ENCODE measurements at places on chromosomes 3 and 15.
A peak's percentile ranks its signal among the peaks of the same experiment; 100 is the strongest.

- peaks cover 75% of the 10 kb centered on the region for H3K4me1 ChIP-seq
- H3K4me3 ChIP-seq: no peak overlapping the region
- peaks cover 5% of the 10 kb centered on the region for H3K36me3 ChIP-seq
Observed at GRCh38 chr15:89799011-89799911, 15.4 kb downstream of the ANPEP start.

DNA sequence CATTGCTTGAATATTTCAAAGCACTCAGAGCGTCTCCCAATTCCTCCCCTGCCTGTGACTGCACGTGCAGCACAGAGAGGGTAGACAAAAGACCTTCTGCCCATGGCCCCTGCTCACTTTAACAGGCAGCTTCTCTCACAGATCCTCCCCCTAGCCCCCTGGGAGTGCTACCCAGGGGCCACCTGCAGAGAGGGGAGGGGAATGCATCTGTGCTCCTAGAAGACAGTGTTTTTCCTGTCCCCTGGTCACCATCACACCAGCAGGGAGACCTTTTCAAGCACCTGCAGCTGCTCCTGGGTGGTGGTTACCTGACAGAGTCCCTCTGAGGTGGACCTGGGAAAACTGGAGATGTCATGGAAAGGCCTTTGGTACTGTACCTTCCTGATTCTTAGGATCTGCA is 56.7 kb upstream of the PRR23C start:
- H3K4me1 ChIP-seq: peaks cover 22% of the 10 kb centered on the region
- no peaks in the 10 kb centered on the region for H3K36me3 ChIP-seq
- H3K27ac ChIP-seq: no peak overlapping the region
- DNase-seq: no peak
- H3K27me3 ChIP-seq: no peaks in the 10 kb centered on the region

DNA sequence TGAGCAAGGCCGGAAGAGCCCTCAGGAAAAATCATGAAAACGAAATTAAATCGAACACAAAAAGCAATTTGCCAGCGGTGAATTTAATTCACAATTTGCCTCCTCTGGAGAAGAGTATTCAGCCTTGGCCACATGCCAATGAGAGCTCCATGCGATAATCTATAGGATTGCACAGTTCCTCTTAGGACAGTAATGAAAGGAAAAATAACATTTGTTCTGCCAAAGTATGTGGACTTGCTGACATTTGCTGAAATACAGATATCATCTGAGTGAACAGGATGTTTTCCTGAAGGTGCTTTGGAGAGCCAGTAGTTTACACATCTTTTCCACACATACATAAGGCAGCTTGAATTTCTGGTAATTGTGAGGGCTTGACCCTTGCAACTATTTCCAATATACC is 188.6 kb upstream of the PDZRN3 start:
- no peak for DNase-seq
- no peak overlapping the region for H3K27ac ChIP-seq
- H3K36me3 ChIP-seq: no peaks in the 10 kb centered on the region
- H3K4me3 ChIP-seq: no peak overlapping the region
- H3K4me1 ChIP-seq: peaks cover 5% of the 10 kb centered on the region

DNA sequence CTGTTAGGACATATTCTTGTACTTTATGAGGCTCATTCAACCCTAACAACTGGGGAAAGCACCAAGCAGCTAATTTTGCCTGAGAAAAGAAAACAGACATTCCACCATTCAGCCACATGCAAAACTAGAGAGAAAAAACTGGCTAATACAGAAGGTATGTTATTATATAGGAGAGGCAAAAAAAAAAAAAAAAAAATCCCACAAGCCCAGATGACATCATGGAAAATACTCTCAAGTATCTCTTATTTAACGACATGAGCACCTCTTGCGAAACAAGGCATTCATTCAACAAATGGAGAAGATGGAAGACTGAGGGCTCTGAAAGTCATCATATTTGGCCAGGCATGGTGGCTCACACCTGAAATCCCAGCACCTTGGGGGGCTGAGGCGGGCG is 61.5 kb downstream of the PRICKLE2 start:
- H3K4me1 ChIP-seq: peaks cover 5% of the 10 kb centered on the region
- no peak for DNase-seq

GRCh38 chr3:113496924-113497323 is 18.0 kb downstream of the SPICE1 start:
- no peaks in the 10 kb centered on the region for H3K36me3 ChIP-seq
- H3K4me3 ChIP-seq: no peak overlapping the region
- H3K4me1 ChIP-seq: no peaks in the 10 kb centered on the region
- DNase-seq: no peak
- H3K27me3 ChIP-seq: no peaks in the 10 kb centered on the region

- peak overlapping the region; percentile 67 for H3K27ac ChIP-seq
- peaks cover 58% of the 10 kb centered on the region for H3K4me1 ChIP-seq
- no peaks in the 10 kb centered on the region for H3K27me3 ChIP-seq
- H3K36me3 ChIP-seq: no peaks in the 10 kb centered on the region
- DNase-seq: no peak
Observed at GRCh38 chr15:69317392-69317841, 18.7 kb downstream of the PAQR5 start.

- no peak for DNase-seq
- H3K4me1 ChIP-seq: peaks cover 5% of the 10 kb centered on the region
- no peak overlapping the region for H3K27ac ChIP-seq
Observed at GRCh38 chr3:42681361-42682038, 3.8 kb upstream of the KLHL40 start.

GRCh38 chr15:65212097-65212496 is 824 bp upstream of the CILP start:
- DNase-seq: no peak
- H3K36me3 ChIP-seq: no peaks in the 10 kb centered on the region
- no peak overlapping the region for H3K27ac ChIP-seq
- H3K27me3 ChIP-seq: no peaks in the 10 kb centered on the region

DNA sequence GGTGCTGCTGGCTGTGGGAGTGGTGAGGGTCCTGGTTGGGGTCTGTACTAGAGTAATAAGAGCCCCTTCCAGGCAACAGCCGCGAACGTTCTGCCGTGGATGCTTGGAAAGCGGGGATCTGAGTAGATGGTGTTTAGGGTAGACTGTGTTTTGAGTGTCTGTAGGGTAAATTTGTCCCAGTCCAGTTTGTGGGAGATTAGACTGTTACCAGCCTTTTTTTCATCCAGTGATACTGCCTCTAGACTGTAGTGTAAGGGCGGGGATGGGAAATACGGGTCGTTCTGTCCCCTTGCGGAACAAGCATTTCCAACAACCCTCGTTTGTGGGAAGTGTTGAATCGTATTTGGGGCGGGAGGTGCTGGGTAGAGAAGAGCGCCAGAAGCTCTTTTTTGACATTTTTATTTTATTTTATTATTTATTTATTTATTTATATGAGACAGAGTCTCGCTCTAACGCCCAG is 424 bp downstream of the HAUS2 start:
- peak; percentile 11 for DNase-seq
- peaks cover 17% of the 10 kb centered on the region for H3K4me1 ChIP-seq
- peaks cover 5% of the 10 kb centered on the region for H3K36me3 ChIP-seq
- no peaks in the 10 kb centered on the region for H3K27me3 ChIP-seq
- peak overlapping the region; percentile 92 for H3K27ac ChIP-seq
- H3K4me3 ChIP-seq: peak overlapping the region; percentile 91

DNA sequence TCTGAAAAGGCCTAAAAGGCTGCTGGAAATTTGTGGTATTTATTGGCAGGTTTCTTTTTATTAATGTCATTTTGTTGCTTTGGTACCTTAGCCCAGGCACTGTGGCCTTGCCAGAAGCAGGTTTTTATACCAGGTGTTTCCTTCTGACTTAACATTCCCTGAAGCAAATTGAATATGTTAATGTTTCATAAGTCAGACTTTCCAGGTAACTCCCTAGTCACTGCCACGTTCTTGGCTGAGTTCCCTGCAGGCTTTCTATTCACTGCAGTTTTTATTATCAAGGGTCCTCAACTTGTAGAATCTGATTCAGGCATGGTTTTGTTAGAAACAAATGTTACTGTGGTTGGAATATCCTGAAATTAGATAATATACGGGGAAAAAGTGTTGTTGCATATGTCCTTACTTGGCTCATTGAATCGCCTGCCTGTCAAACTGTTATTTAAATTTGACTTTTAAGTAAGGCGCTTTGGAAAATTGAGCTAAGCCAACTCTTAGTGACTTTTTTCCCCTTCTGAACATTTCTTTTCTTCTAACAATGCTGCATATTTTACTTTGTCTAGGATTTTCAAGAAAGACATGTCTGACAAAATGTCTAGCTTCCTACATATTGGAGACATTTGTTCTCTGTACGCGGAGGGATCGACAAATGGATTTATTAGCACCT is 22.9 kb downstream of the ITPR1 start:
- H3K27me3 ChIP-seq: no peaks in the 10 kb centered on the region
- no peak overlapping the region for H3K4me3 ChIP-seq
- H3K4me1 ChIP-seq: peaks cover 17% of the 10 kb centered on the region
- DNase-seq: peak; percentile 29
- no peaks in the 10 kb centered on the region for H3K36me3 ChIP-seq

DNA sequence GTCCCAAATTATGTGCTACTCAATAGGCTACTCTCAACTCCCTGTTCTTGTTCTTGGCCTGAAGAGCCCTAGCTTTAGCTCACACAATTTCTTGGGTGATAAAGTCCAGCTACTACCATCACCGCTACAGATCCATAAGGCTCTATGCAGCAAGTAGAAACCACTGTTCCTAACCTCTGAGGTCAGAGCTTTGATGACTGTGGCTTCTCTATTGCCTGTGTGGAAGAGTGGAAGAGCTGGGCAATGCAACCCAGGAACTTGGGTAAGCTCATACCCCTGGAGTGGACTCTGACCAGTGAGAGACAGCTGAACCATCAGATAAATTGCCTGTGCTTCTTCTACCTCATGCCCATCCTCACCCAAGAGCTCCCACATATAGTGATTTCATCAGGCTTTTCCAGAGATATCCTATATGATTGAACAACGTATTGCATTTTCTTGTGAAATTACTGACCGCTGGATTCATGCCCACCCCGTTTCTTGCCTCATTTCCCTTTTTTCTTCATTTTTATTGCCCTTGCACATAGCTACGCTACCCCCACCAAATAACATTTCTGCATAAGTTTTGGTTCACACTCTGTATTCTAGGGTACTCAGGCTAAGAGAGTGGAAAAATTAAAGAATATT is 172.3 kb upstream of the MBNL1 start:
- DNase-seq: no peak
- no peaks in the 10 kb centered on the region for H3K36me3 ChIP-seq
- no peak overlapping the region for H3K4me3 ChIP-seq
- H3K27me3 ChIP-seq: no peaks in the 10 kb centered on the region

- H3K27ac ChIP-seq: no peak overlapping the region
- H3K36me3 ChIP-seq: no peaks in the 10 kb centered on the region
- no peak overlapping the region for H3K4me3 ChIP-seq
- H3K4me1 ChIP-seq: no peaks in the 10 kb centered on the region
- DNase-seq: no peak
- no peaks in the 10 kb centered on the region for H3K27me3 ChIP-seq
Observed at GRCh38 chr15:58839485-58839884, 68.4 kb downstream of the MINDY2 start.

DNA sequence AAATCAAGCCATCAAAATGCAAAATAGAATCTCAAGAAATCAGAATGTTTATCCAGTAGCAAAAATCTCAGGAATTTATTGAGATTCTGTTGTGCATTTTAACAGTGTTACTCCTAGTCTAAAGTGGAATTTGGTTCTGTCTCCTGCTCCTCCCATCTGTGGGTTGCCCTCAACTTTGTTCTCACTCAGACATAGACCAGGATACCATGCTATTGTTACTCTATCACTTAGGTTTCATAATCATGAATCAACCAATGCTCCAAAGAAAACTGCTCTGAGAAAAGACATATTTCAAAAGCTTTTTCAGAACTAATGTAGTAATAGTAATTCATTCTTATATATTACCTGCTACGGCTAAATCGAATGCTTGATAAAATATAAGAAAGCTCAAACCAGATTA is 274.7 kb downstream of the RBMS3 start:
- DNase-seq: no peak
- H3K27me3 ChIP-seq: no peaks in the 10 kb centered on the region
- H3K4me1 ChIP-seq: no peaks in the 10 kb centered on the region

DNA sequence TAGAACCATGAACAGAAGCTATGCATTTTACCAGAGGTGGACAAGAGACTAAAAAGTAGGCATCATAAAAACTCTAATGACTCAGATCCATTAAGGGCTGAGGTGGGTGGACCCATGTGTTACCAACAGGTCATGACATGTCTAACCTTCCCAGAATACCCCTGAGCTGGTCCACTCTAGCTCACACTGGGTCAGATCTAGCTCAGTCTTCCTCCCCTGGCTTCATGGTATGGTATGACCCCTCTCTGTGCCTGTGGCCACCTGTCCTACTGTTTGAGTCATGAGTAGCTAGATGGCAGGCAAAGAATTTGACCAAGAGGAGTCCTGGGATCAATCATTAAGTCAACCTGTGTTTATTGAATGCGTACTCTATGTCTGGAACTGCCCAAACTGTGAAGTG is 340.4 kb downstream of the EPHB1 start:
- no peaks in the 10 kb centered on the region for H3K36me3 ChIP-seq
- no peak for DNase-seq
- no peak overlapping the region for H3K27ac ChIP-seq
- H3K4me3 ChIP-seq: no peak overlapping the region
- H3K27me3 ChIP-seq: no peaks in the 10 kb centered on the region
- H3K4me1 ChIP-seq: no peaks in the 10 kb centered on the region

DNA sequence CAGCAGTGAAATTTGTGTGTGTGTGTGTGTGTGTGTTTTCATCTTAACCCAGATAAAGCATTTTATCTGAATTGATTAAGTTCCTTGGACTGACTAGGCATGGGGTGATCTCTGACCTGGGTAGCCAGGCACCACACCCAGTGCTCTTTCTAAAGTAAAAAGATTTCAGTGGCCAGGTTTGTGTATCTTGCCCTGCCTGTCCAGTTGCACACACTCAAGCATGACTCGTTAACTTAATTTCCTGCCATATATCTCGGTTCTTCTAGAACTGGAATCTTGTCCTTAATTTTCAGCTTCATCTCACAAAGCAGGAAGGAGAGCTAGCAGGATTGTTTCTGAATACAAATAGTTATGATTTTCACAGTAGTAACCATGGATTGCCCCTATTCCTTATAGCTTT is 17.0 kb downstream of the TM4SF18 start:
- no peak for DNase-seq
- no peaks in the 10 kb centered on the region for H3K4me1 ChIP-seq
- no peaks in the 10 kb centered on the region for H3K36me3 ChIP-seq
- H3K27ac ChIP-seq: no peak overlapping the region

GRCh38 chr3:160381470-160381869 is 17.6 kb downstream of the IFT80 start:
- no peaks in the 10 kb centered on the region for H3K4me1 ChIP-seq
- no peak for DNase-seq
- no peaks in the 10 kb centered on the region for H3K27me3 ChIP-seq
- H3K27ac ChIP-seq: no peak overlapping the region

Data from body of pancreas (tissue), 4 donors.